ENCODE measurements at places on chromosomes 13 and 19. TPM values are rescaled to one million over a fixed set of nuclear protein-coding genes. Genes with fewer than 3 reads are reported as not detected.

CEACAM7 gene
- total RNA-seq = not detected

KLK6 gene
- 0.82 TPM for total RNA-seq

C1QTNF9B gene
- not detected for total RNA-seq

GNA15 gene
- total RNA-seq = not detected

ONECUT3 gene
- total RNA-seq = 0.01 TPM

TNNT1 gene
- 143 TPM for total RNA-seq

C13orf42 gene
- not detected for total RNA-seq

ZNF525 gene
- 0.34 TPM for total RNA-seq

NKPD1 gene
- 0.06 TPM for total RNA-seq

ZNF112 gene
- 2.3 TPM for total RNA-seq

SMIM44 gene
- not detected for total RNA-seq

LACC1 gene
- 2.3 TPM for total RNA-seq

CYP2S1 gene
- total RNA-seq = 26.4 TPM

NXNL1 gene
- not detected for total RNA-seq

DCLK1 gene
- total RNA-seq = 1.0 TPM

FOSB gene
- 15.8 TPM for total RNA-seq

CLEC4M gene
- total RNA-seq = 0.03 TPM

CRB3 gene
- 4.1 TPM for total RNA-seq

CAPS gene
- total RNA-seq = 1.1 TPM

SGCG gene
- not detected for total RNA-seq
